ENCODE measurements at places on chromosomes 4 and X.
A peak's percentile ranks its signal among the peaks of the same experiment; 100 is the strongest.

GRCh38 chr4:169615467-169616106 lies 3.2 kb upstream of the NEK1 start:
- no peak for DNase-seq

DNA sequence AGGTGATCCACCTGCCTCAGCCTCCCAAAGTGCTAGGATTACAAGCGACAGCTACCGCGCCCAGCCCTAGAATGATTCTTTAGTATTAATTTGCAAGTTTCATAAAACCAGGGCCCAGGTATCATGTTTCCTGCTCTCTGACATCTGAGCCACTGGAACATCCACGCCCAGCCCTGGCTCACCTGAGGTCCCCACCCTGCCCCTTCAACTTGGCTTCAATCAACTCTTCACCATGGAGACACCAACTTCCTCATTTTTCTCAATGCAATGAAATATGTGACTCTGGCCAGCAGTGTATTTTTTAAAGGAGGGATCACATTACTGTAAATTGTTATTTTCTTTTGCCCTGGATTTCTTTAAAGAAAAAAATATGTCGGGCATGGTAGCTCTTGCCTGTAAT lies 3.9 kb downstream of the PRSS12 start:
- DNase-seq = no peak

- peak; percentile 38 for DNase-seq
Observed at GRCh38 chr4:100086766-100087431, 103.4 kb downstream of the DDIT4L start.

DNA sequence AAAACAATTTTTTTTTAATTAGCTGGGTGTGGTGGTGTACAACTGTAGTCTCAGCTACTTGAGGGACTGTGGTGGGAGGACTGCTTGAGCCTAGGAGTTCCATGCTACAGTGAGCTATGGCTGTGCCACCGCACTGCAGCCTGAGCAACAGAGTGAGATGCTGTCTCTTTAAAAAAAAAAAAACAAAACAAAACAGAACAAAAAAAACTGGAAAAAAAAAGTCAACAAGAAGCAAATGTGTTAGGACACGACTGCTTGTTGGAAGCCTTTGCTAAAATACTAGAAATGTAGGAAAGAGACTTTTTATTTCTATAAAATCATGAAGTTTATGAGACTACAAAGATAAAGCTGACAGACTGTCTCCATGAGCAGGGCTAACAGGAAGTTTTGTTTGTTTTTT lies 87.2 kb downstream of the SH3RF1 start:
- DNase-seq = no peak

GRCh38 chr4:41932988-41933387 lies 2.2 kb upstream of the TMEM33 start:
- DNase-seq = no peak

DNA sequence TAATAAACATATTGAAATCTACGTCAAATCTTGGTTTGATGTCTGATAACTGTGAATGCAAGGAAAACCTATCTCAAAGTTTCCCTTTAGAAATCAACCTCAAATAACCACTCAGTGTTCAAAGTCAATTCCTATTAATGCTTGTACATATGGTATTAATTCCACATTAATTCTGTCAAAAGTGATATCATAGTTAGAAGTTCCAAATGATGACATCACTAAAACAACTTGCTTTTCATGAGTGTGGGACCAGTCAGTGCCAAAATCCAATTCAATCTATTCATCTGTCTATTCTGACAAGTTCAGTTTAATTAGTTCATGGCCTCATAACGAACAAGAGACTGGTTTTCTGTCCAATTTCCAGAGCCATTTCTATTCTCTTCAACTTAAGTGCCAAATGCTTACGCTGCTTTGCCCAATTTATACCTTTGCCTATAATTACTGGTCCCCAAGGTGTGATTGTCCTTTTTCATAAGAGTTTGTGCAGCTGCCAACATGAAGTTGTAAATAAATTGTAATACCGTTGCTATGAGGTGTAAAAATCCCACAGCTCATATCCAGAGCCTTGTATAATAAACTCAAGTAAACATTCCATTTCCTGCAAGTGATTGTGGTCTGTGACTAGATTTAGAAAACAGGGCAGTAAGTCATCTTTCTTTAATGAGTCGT lies 476.2 kb downstream of the RAB28 start:
- DNase-seq = no peak

DNA sequence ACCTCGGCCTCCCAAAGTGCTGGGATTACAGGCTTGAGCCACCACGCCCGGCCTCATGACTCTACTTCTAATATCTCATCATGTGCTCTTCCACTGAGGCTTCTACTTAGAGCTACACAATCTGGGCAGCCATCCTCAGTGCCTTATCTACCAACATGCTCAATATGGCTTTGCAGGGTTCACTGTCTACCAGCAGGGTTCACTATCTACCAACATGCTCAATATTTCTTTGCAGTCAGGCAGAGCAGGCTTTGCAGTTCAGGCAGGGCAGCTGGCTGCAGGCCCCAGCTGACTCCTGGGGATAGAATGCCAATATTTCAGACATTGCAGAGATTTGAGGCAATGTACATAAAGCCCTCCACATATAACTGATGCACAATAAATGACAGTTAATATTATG lies 47.5 kb downstream of the PKD2 start:
- peak; percentile 36 for DNase-seq

- DNase-seq = no peak
Observed at GRCh38 chrX:39168609-39169008, 367.4 kb downstream of the MID1IP1 start.

DNA sequence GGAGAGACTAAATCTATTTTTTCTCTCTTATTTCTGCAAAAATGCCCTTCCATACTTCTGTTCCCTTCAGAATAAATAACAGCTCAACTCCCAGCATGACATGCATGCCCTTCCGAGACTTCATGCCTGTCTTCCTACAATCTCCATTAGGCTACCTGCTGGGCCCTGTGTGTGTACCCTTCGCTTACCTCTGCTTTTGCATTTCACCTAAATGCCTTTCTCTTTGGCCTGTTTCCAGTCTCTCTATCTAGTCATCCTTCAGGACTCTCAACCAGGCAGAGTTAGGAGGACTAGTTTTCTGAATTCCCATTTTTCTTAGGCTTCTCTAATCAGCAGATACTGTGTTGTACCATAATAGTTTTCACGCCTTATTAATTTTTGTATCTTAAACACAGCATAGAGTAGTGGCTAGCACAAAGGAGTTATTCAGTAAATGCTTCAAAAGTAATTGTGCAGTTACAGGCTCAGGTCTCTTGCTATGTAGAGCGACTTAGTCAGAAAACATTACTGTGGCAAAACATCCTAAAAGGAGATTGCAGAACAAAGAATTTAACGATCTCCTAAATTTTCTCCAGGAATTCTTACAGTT lies 20.5 kb downstream of the SEPTIN11 start:
- DNase-seq = no peak

DNA sequence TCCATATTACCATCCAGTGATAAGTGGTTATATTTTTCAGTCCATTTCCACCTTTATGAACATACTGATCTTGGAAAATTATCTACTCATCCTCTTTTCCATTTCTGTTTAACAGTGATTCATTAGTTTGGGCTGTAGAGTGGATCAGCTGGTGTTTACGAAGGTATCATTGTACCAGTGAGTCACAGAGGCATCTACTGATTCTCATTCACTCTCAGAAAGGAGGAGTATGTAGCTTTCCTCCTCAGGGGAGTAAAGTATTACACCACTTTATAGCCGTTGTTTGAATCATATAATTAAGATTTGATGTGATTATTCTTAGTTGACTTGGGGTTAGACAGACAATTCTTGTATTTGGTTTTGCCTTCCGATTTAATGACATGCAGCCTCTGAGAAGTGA lies 74.7 kb downstream of the GALNT7 start:
- peak; percentile 54 for DNase-seq

DNA sequence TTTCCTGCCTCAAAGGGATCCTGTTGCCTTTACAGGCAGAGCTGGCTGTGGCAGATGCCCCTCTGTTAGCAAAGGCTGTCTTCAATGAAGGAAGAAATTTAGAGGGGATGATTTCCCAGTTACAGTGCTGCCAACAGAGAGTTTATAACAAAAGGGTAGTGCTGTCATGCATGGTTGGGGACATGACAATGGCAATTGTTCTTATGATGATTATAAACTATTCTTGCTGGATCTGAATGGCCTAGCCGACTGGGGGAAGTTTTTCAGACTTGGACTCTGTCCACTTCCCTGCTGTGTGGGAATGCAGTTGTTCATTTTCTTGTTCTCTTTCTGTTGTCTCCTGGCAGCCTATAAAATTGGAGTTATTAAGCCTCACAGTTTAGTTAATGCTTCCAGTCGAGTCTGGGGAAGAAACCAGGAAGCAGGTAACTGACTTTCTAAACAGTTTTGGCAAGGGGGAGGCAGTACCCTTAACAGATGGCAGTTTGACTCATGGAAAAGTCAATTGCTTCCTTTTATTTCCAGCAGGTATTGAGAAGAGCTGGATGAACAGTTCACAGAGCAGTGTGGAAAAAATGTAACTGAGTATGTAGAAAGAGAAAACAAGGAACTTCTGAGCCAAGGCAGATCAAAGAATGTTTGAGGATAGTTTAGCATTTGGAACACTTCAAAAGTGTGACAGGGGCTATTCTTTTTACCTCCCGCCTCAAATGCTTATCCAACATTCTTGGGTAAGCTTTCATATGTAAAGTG lies 582.6 kb downstream of the RAPGEF2 start:
- peak; percentile 1 for DNase-seq

GRCh38 chrX:135330706-135331105 lies 21.4 kb downstream of the ETDC start:
- no peak for DNase-seq
